ENCODE measurements at places on chromosomes 11 and 22. TPM values are rescaled to one million over a fixed set of nuclear protein-coding genes. Genes with fewer than 3 reads are reported as not detected.

The DCPS gene
- 17.9 TPM for total RNA-seq

The OR5AP2 gene
- not detected for total RNA-seq

The CRYBB1 gene
- total RNA-seq: not detected

The YPEL1 gene
- 0.39 TPM for total RNA-seq

The CEND1 gene
- 0.49 TPM for total RNA-seq

The CRYBB3 gene
- not detected for total RNA-seq

The NFAM1 gene
- total RNA-seq: 0.05 TPM

The OR51A7 gene
- total RNA-seq: not detected

The FJX1 gene
- total RNA-seq: 28.5 TPM

The TAGLN gene
- total RNA-seq: 261 TPM

The DAGLA gene
- 1.6 TPM for total RNA-seq

The NF2 gene
- 32.4 TPM for total RNA-seq

The SLC22A9 gene
- total RNA-seq: not detected

The HBB gene
- not detected for total RNA-seq
